ENCODE measurements at places on chromosomes 7 and 10. TPM values are rescaled to one million over a fixed set of nuclear protein-coding genes. Genes with fewer than 3 reads are reported as not detected.

GRCh38 chr10:8168836-8169235 lies 114.3 kb downstream of the GATA3 start:
- no peak for DNase-seq

DNA sequence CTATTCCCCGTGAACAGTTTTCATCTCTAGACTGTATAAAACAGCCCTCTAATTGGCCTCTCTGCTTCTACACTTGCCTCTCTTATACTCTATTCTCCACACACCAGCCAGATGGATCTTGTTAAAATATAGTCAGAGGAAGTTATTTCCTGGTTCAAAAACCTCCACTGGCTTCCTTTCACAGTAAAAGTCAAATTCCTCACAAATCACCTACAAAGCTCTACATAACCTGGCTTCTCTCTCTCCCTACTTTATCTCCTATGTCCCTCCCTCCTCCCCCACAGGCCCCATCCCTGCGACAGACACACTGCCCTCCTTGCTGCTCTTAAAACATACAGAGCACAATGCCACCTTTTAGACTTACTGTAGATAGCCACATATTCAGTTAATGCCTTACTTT lies 60.1 kb downstream of the TPK1 start:
- no peak for DNase-seq

- DNase-seq, result no peak
Observed at GRCh38 chr10:117131376-117132327, 6.4 kb downstream of the VAX1 start.

TFAM gene
- total RNA-seq, result 28.1 TPM

DNA sequence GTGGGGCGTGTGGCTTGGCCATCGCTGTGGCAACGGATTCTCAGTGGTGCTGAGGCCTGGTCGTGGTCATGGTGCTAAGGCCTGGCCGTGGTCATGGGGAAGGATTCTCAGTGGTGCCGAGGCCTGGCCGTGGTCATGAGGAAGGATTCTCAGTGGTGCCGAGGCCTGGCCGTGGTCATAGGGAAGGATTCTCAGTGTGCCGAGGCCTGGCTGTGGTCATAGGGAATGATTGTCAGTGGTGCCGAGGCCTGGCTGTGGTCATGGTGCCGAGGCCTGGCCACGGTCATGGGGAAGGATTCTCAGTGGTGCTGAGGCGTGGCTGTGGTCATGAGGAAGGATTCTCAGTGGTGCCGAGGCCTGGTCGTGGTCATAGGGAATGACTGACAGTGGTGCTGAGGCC lies 327.9 kb downstream of the ADARB2 start:
- no peak for DNase-seq

TMEM229A gene
- total RNA-seq, result not detected

- no peak for DNase-seq
Observed at GRCh38 chr10:116251602-116252395, 21.2 kb downstream of the GFRA1 start.

GRCh38 chr10:97459111-97459510 lies 13.1 kb downstream of the ZDHHC16 start:
- DNase-seq, result no peak

MTURN gene
- 126 TPM for total RNA-seq

IGF2BP3 gene
- 37.7 TPM for total RNA-seq

DNA sequence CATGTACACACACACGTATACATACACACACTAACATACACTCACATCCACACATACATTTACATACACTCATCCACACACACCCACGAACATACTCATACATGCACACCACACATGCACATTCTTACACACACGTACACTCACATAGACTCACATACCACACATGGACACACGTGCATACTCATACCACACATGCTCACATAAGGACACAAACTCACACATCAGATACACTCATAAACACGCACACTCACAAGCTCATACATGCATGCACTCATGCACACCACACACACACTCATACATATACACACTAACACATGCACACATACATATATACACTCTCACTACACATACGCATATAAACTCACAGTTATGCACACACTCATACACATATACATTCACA lies 1.2 kb upstream of the CALN1 start:
- DNase-seq, result no peak

DNA sequence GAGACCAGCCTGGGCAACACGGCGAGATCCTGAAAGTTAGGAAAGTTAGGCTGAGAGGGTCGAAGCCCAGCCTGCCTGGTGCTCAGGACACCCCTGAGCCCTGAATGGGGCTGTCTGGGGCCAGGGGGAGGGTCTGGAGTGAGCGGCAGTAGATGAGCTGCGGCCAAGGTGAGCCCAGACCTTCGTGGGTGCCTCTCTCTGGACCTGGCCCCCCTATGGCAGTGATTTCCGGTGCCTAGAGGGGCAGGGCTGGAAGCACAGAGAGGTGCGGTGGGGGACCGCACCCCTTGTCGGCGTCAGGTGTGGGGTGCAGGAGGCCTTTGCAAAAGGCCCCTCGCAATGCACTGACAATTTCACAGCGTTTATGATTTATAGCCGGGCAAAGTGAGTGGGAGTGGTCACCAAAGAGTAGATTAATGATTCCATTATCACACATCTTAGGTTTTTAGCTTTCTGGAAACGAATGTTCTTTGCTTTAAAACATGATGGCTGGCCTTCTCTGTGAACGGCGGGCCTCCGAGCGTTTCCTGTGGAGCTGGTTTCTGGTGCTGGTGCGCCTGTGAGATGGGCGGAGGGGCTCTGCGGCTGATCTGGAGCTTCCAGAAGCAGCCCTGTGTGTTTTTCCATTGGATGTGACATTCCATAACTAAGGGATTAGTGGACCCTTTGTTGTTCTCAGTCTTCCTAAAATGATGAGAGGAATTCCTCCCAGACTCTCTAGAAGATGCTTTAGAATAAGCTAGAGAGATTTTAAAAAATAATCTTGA lies 171.0 kb upstream of the ZNF32 start:
- no peak for DNase-seq

DNA sequence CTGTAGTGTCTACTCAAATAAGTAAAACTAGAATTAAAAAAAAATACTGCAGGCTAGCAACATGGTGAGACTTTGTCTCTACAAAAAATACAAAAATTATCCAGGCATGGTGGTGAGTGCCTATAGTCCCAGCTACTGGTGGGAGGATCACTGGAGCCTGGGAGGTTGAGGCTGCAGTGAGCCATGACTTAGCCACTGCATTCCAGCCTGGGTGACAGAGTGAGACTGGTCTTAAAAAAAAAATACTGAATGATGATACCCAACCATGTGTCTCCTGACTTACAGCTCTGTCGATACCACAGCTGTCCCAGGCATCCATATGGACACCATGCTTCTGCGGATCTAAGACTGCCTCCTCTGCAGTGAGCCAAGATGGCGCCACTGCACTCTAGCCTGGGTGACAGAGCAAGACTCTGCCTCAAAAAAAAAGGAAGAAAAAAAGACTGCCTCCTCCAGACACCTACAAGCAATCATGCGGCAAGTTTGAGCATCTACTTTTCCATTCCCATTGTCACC lies 7.9 kb upstream of the FRAT1 start:
- no peak for DNase-seq

TMEM236 gene
- total RNA-seq, result 0.10 TPM

UCN3 gene
- not detected for total RNA-seq

DNA sequence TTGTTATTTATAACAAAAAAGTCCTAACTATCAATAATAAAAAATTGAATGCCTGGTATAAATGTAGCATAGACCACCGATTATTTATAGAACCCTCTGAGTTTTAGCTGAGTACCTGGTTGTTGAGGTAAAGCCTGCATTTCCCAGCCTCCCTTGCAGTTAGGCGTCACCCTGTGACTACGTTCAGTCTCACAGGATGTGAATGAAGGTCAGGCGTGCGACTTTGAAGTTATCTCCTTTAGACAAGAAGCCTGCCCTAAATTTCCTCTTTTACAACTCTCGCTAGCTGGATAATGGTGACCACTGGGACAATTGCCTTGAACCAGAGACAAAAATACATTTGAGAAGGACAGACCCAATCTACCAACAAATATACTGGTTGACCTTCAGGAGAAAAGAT lies 67.5 kb upstream of the TES start:
- DNase-seq, result no peak

SEMA3E gene
- 3.1 TPM for total RNA-seq

DNA sequence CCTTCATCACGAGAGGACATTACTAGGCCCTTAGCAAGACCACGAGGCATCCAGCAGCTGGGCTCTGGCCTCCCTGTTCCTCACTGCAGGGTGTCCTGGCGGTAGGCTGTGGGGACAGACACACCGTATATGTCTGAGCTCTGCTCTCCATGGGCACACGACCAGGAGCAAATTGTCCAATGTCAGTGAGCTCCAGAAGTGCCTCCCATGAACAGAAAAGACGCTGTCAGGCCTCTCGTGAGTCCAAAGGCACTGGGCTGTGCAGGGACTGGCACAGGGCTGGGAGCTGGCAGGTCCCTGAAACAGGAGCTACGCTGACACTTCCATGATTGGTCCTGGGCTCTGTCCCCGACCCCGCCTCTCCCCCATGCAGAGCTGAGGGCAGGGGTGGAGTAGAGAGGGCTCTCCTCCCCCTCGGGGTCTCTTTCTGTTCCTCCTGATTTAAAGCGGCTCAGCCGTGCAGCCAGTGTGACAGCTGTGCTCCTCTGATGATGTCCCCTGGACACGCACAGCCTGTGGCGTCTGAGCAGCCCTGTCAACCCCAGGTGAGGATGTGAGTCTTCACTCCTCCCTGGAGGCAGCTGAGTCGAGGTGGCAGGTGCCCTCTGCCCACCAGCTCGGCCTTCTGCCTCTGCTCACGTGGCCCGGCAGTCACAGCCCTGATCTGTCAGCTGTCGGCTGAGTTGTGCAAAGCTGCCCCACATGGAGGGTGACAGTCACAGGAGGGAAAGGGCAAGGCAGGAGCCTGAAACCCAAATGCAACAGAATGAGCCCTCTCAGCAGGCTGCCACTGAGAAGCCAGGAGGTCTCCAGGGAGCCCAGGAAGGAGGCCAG lies 13.0 kb downstream of the ANTXRL start:
- peak; percentile 52 for DNase-seq

RADIL gene
- 7.3 TPM for total RNA-seq

- peak; percentile 6 for DNase-seq
Observed at GRCh38 chr10:90885176-90885575, 13.4 kb downstream of the RPP30 start.
